Type B pancreatic cell (in vitro differentiated cells): ENCODE measurements at places on chromosomes 6 and 20. TPM values are rescaled to one million over a fixed set of nuclear protein-coding genes. Genes with fewer than 3 reads are reported as not detected.

PHACTR2 gene
- total RNA-seq: 59.2 and 69.9 TPM in 2 replicates

CCN6 gene
- total RNA-seq: not detected in 2 replicates

PRDM1 gene
- total RNA-seq: 15.5 and 35.5 TPM in 2 replicates

HDAC2 gene
- 193 and 232 TPM in 2 replicates for total RNA-seq

BMP2 gene
- 12.8 and 17.9 TPM in 2 replicates for total RNA-seq

LKAAEAR1 gene
- total RNA-seq: not detected in 2 replicates

PKIB gene
- total RNA-seq: 31.7 and 56.8 TPM in 2 replicates

- H3K36me3 ChIP-seq: peaks cover 17% of the 10 kb centered on the region
- H3K27me3 ChIP-seq: no peaks in the 10 kb centered on the region
- no peak for DNase-seq
- H3K4me1 ChIP-seq: peaks cover 26% of the 10 kb centered on the region
Observed at GRCh38 chr20:16475225-16475624, 98.0 kb downstream of the KIF16B start.

- H3K4me3 ChIP-seq: no peak overlapping the region
- no peaks in the 10 kb centered on the region for H3K36me3 ChIP-seq
- DNase-seq: no peak
- H3K27me3 ChIP-seq: no peaks in the 10 kb centered on the region
Observed at GRCh38 chr6:136326038-136326553, 36.5 kb upstream of the BCLAF1 start.

DNA sequence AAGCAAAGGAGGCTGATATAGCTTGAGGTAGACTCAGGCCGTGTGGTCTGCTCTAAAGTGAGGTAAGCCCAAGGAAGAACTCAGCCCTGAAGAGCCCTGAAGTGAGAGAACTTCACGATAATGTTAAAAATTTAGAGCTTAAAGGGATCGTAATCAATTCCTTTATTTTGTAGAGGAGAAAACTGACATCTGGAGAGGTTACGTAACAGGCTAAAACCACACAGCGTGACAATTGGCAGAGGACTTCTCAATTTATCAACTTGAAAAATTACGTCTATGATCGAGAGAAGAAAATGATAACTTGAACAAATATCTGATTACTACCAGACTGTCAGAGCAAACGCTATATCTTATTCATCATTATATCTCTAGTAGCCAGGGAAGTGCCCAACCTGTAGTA, 121.8 kb upstream of the FOXO3 start:
- no peak for DNase-seq
- H3K27ac ChIP-seq: no peak overlapping the region
- no peaks in the 10 kb centered on the region for H3K4me1 ChIP-seq
- H3K36me3 ChIP-seq: no peaks in the 10 kb centered on the region

DNA sequence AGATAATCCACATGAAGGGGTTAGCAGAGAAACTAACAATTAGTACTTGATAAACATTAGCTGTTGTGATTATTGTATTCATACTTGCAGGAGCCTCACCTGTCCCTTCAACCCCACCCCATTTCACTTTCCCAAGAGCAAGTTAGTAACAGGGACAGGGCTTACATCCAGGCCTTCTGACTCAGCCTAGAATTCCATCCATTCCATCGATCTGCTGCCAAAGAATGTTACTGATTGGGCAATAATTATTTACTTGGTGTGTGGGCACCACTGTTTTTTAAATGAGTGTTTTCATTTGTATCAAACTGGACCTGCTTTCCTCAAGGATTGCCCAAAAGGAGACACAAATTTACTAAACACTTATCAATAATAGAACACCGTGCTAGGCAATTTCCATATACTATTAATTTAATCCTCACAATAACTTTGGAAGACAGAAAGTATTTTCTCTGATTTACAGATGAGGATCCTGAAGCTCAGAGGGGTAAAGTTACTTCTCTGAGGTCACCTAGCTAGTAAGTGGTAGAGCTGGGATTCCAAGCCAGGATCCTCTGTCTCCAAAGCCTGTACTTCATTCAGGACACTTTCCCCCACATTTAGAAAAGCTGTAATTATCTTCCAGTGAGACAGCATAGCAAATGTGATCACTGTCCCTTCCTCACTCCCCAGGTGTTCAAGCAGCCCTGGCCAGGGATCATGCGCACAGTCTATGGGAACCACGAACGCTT, 32.8 kb downstream of the GSS start:
- H3K27ac ChIP-seq: no peak overlapping the region
- DNase-seq: no peak
- peaks cover 49% of the 10 kb centered on the region for H3K36me3 ChIP-seq
- H3K4me3 ChIP-seq: no peak overlapping the region
- peaks cover 4% of the 10 kb centered on the region for H3K4me1 ChIP-seq

GRCh38 chr6:121309768-121310469, 24.4 kb downstream of the TBC1D32 start:
- H3K27me3 ChIP-seq: no peaks in the 10 kb centered on the region
- peaks cover 8% of the 10 kb centered on the region for H3K36me3 ChIP-seq
- H3K4me1 ChIP-seq: no peaks in the 10 kb centered on the region
- H3K4me3 ChIP-seq: no peak overlapping the region
- no peak overlapping the region for H3K27ac ChIP-seq

- peaks cover 48% of the 10 kb centered on the region for H3K36me3 ChIP-seq
- no peak overlapping the region for H3K27ac ChIP-seq
- DNase-seq: no peak
- H3K4me3 ChIP-seq: no peak overlapping the region
Observed at GRCh38 chr20:32234135-32234808, 26.6 kb downstream of the POFUT1 start.

DNA sequence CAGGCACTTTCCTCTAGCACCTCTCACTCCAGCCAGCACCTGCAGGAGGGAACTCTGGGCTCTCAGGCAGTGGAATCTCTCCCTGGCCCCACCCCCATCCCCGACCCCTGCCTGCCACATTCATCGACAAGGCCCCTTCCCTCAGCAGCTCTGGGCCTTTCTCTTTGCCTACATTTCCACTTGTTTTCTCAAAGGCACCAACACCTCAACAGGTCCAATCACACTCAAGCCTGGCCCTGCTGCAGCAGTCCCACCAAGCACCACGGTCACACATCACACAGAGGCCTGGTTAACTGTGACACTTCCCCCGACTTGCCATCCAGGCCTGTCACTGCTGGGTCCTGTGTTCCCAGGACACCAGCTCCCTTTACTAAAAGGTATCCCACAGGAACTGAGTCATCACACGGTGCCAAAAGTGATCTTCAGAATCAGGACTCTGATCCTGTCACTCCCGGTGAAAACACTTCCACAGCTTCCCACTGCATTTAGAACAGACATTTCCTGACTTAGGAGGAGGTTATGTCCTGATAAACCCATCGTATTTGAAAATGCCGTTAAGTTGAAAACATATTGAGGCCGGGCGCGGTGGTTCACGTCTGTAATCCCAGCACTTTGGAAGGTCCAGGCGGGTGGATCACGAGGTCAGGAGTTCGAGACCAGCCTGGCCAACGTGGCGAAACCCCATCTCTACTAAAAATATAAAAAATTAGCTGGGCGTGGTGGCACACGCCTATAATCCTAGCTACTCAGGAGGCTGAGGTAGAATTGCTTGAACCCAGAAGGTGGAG, 54.9 kb downstream of the MYH7B start:
- H3K36me3 ChIP-seq: peaks cover 41% of the 10 kb centered on the region
- H3K27ac ChIP-seq: no peak overlapping the region
- DNase-seq: peak; percentile 64
- peaks cover 18% of the 10 kb centered on the region for H3K4me1 ChIP-seq
- H3K27me3 ChIP-seq: no peaks in the 10 kb centered on the region

- no peak for DNase-seq
- H3K36me3 ChIP-seq: peaks cover 37% of the 10 kb centered on the region
- no peaks in the 10 kb centered on the region for H3K4me1 ChIP-seq
- no peak overlapping the region for H3K27ac ChIP-seq
- no peaks in the 10 kb centered on the region for H3K27me3 ChIP-seq
Observed at GRCh38 chr6:82185948-82186535, 61.5 kb downstream of the IBTK start.

DNA sequence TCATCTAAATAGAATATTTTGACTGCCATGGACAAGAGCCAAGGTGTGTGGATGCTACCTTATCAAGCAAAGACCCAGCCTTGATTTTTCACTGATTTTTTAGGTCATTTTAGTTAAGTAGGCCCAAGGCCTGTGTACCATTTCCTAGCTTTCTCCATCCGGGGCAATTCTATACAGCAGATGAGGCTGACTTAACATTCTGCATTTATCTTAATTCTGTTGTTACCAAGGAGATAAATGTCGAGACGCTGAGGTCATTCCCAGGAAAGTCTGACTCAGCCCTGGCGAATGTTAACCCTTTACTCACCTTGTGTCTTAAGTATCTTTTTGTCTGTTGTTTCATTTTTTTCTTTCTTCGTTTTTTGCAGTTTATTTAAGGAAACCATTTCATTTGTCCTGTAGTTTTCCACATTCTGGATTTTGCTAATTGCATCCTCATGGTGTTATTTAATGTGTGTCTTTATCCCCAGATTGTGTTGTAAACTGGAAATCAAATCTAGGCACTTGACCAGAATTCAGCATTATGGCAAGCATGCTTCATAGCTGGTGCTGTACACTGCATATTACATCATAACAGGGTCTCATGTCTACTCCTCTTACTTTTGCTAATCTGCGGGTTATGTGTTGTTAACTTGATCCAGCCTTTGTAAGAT, 277.0 kb downstream of the CDKAL1 start:
- H3K27ac ChIP-seq: peak overlapping the region; percentile 65
- H3K4me3 ChIP-seq: peak overlapping the region; percentile 65
- DNase-seq: no peak
- peaks cover 17% of the 10 kb centered on the region for H3K36me3 ChIP-seq
- no peaks in the 10 kb centered on the region for H3K27me3 ChIP-seq
- peaks cover 23% of the 10 kb centered on the region for H3K4me1 ChIP-seq

- H3K27ac ChIP-seq: no peak overlapping the region
- DNase-seq: no peak
- H3K4me1 ChIP-seq: no peaks in the 10 kb centered on the region
- H3K36me3 ChIP-seq: no peaks in the 10 kb centered on the region
Observed at GRCh38 chr6:118061666-118062065, 154.6 kb downstream of the SLC35F1 start.

- peaks cover 17% of the 10 kb centered on the region for H3K27me3 ChIP-seq
- no peaks in the 10 kb centered on the region for H3K36me3 ChIP-seq
- no peak overlapping the region for H3K4me3 ChIP-seq
- peaks cover 5% of the 10 kb centered on the region for H3K4me1 ChIP-seq
- H3K27ac ChIP-seq: no peak overlapping the region
Observed at GRCh38 chr20:43838703-43839060, 76.0 kb upstream of the TOX2 start.

DNA sequence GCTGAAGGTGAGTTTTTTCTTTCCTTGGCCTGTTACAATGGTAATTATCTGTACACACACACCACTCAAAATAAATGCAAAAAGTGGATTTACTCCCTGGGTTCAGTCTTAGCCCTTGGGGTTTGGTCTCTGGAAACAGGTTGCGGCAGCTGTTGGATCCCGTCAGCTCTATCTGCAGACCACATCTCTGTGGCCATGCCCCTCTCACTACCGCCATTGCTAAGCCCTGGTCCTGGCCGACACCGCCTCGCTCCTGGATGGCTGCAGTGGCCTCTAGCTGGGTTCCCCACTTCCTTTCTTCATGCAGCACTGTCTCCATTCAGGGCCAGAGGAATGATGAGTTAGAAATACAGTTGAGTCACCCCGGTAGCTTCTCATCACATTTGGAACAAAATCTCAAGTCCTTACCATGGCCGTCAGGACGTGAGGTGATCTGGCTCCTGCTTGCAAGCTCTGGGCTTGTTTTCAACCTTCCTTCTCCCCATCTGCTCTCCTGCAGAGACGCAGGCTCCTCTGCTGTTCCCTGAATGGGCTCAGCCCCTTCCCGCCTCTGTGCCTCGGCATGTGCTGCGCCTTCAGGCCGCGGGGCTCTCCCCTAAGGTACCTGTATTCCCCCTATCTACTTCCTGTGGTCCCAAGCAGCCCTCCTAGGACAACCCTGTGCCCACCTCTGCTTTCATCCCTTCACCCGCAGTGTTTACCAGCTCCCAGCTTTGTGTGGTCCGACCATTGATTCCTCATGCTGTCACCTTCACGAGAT, 38.0 kb downstream of the EFCAB8 start:
- H3K4me3 ChIP-seq: no peak overlapping the region
- H3K36me3 ChIP-seq: no peaks in the 10 kb centered on the region
- H3K27me3 ChIP-seq: no peaks in the 10 kb centered on the region

DNA sequence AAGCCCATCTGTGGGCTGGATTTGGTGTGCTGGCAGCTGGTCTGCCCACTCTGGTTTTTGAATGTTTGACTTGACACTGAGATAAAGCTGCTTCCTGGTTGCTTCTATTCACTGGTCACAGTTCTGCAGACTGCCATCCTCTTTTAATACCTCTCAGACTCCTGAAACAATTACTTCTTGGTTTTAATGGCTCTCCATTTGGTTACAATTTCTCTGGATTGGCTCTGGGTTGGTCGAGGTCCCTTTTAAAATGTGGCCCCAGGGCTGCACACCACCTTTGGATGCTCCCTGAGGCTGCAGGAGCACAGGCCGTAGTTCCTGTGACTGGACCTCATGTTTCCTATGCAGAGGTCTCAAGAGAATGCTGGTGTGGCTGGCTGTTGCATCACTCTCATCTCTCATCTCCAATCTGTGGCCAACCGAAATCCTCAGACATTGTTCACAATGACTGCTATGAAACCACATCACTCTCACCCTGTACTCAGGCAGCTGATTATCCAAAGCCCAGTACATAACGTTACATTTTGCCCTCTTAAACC, 98.5 kb downstream of the INSM1 start:
- no peaks in the 10 kb centered on the region for H3K27me3 ChIP-seq
- peaks cover 15% of the 10 kb centered on the region for H3K4me1 ChIP-seq
- H3K27ac ChIP-seq: no peak overlapping the region
- no peak for DNase-seq
